ENCODE measurements at places on chromosomes 12 and 14.
A peak's percentile ranks its signal among the peaks of the same experiment; 100 is the strongest.

GRCh38 chr14:22836301-22837113 is at the start of gene MMP14:
Gene MMP14 (plus strand): TSS chr14:22836585. CDS start chr14:22836818, 233 bp downstream.
- DNase-seq: peak; percentile 59

- DNase-seq: no peak
These were observed 27.2 kb downstream of the JDP2 start for GRCh38 chr14:75454963-75455546.

- no peak for DNase-seq
These were observed 75.4 kb downstream of the FUT8 start for GRCh38 chr14:65487783-65488494.

- no peak for DNase-seq
These were observed 40.8 kb upstream of the MAX start for GRCh38 chr14:65142914-65143625.

- peak; percentile 67 for DNase-seq
These were observed 38.5 kb downstream of the SPTB start for GRCh38 chr14:64841121-64841651.

- no peak for DNase-seq
These were observed 72.3 kb downstream of the PTPN21 start for GRCh38 chr14:88482524-88482923.

- DNase-seq: no peak
These were observed 79.9 kb downstream of the LLPH start for GRCh38 chr12:66050610-66051009.

- DNase-seq: peak; percentile 76
These were observed 22.3 kb upstream of the TDRD9 start for GRCh38 chr14:103905842-103906456.
